ENCODE measurements at places on chromosomes 13 and 19. TPM values are rescaled to one million over a fixed set of nuclear protein-coding genes. Genes with fewer than 3 reads are reported as not detected.

DNA sequence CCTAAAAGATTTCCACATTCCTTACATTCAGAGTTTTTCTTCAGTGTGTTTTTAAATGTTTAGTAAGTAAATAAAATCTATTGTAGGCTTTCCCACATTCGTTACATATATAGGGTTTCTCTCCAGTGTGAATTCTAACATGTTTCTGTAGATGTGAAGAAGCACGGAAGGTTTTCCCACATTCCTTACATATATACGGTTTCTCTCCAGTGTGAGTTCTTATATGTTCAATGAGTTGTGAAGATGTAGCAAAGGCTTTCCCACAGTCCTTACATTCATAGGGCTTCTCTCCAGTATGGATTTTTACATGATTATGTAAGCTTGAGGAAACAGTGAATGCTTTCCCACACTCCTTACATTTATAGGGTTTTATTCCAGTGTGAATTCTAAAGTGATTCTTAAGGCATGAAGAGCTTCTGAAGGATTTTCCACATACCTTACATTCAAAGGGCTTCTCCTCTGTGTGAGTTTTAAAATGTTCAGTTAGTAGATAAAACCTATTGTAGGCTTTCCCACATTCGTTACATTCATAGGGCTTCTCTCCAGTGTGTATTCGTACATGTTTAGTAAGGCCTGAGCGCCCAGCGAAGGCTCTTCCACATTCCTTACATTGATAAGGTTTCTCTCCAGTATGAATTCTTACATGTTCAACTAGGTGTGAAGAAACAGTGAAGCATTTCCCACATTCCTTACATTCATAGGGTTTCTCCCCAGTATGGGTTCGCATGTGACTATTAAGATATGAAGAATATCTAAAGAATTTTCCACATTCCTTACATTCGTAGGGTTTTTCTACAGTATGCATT lies 18.2 kb downstream of the ZNF121 start:
- DNase-seq = no peak

GRCh38 chr13:74226791-74227475 lies 92.7 kb upstream of the KLF12 start:
- no peak for DNase-seq

The ZNF724 gene
- total RNA-seq = 2.9 TPM

The SIAH3 gene
- 0.61 TPM for total RNA-seq

The CACNG6 gene
- total RNA-seq = not detected

GRCh38 chr19:35671818-35672217 lies 5.5 kb downstream of the UPK1A start:
- DNase-seq = no peak

The ERVK3-1 gene
- total RNA-seq = 63.5 TPM

The PGLYRP2 gene
- not detected for total RNA-seq

DNA sequence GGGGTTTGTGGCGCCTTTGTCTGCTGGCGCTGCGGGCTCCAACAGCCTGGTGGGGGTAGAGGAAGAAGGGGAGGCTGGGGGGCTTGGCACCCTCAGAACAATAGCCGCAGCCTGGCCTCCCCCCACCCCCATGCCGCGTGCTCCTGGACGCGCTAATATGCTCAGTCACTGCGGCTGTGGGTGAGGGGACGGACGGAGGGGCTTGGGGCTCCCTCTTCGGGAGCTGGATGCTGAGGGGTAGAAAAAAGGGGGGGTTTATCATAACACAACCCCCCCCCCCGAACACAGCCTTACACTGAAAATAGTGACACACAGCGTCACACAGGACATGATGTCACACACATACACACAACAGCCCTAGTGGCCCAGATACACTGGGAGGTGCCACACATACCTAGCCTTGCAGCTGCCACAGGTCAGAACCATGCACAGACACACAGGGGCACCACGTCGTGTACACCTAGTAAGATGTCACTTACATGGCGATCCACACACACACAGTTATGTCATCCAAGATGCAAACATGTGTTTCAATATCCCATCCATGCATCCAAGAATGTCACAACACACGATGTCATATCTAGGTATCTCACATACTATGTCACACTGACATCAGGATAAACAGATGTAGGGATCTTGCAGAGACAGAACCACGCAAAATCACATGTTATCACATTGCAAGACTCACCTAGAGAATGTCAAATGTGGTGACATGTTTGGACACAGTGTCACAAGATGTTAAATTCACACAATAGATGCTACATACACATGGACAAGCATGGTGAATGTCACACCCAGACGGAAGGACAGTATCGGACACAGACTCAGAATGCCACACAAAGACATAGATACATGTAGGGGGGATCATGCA lies 806 bp downstream of the MAST1 start:
- no peak for DNase-seq

- no peak for DNase-seq
These were observed 86.9 kb upstream of the GPR183 start for GRCh38 chr13:99393791-99394735.

Data from naive thymus-derived CD4-positive, alpha-beta T cell (primary cell).